ENCODE measurements at places on chromosomes 3 and 15.

GRCh38 chr15:37056177-37057121, 43.9 kb downstream of the MEIS2 start:
- DNase-seq, result no peak

- no peak for DNase-seq
Observed at GRCh38 chr3:31831591-31831990, 149.5 kb downstream of the OSBPL10 start.

DNA sequence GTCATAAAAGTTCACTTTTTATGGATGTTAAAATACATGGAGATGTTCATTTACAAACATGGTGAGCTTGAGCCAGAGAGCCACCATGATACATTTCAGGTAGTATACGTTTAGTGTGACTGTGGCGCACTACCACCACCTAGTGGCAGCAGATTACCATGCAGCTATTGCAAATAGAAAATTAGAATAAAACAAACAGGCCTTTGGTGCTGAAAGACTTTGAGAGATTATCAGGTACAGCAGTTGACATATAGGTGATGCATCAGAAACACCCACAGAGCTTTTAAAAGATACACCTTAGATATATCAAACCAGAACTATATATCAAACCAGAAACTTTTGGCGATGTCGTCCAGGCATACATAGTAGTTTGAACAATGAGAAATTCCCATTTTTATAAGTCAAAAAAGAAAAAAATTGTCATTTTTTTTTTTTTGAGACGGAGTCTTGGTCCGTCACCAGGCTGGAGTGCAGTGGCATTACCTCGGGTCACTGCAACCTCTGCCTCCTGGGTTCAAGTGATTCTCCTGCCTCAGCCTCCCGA, 42.0 kb upstream of the ICE2 start:
- peak; percentile 64 for DNase-seq

DNA sequence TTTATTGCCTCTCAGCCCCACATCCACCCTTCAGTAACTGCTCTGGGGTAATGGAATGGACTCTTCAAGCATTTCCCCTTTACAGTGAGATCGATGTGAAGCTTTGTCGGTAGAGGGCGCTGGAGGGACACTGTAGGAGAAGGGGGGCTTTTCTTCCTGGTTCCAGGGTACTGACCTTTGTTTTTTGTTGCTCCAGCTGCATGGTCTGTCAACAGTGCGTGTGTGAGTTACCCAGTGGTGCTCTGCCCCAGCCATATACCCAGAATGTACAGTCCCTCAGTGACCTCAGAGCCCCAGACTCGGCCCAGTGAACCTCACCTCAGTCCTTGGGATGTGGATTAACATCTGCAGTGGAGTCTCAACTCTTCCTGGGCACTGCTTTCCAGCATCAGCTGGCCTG, 180.3 kb upstream of the TSC22D2 start:
- no peak for DNase-seq

DNA sequence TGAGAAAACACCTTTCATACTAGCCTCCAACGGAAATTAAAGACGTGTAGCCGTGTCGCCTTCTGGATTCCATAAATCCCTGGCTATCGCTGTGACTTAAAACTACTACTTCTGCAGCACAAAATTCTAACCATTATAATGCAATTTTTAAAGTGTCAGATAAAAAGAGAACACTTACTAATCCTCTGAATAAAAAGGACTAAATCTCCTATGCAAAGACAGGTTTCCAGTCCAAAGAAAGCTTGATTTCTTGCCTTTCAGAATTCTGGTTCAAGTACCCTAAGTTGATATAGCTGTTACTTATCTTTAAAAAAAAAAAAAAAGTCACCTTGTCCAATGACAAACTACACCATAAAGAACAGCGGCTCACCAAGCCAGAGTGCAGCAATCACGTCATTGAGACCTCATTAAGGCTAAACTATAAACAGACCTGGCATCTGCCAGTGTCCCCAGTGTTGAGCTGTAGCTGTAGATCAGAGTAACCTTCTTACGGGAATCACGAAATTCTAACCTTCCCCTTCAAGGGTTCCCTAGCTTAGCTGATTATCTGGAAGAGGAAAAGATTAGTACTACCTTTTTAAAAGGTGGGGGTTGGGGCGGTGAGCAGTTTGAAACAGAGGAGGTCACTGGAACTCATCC, 2.2 kb downstream of the ABCC5 start:
- DNase-seq, result no peak

DNA sequence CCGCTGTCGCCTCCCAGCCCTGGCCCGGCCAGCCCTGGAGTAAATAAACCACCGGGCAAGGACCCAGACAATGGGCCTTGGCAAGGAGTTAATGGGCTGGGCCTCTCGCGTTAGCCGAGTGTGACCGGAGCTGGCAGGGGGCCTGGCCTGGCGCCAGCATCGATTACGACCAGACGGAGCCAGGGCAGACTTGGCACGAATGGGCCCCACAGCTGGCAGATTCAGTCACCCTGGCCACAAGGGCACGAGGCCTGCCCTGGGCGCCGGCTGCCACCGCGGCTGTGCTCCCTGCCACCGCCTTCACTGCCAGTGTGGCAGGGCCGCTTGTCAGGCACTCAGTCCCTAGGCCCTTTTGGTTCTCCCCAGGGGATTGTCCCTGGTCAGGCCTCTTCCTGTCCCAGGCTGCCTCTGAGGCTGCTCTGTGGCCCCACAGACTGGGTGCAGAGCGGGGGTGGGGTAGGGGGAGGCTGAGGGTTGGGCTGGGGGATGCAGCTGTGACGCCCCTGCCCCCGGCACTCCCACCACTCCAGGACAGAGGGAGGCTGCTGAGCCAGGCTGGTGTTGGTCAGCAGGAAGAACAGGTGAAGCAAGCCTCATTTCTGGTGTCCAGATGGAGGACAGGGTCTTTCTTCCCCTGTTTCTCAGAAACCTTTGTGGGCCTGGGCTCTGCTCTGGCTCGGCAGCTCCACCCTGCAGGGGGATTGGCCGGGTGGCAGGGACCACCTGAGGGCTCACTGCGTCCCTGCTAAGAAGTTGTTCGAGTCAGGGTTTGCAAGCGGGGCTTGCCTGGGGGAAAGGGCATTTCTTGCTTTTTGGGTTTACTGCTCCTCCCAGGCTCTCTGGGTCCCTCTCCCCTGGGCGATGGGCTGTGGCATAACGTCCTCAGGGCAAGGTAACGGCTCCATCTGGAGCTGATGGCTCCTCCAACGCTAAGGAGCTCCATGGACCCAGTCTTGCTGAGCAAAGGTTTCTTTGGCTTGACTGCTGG, 30.5 kb upstream of the SRP14 start:
- DNase-seq, result peak; percentile 48

- DNase-seq, result no peak
Observed at GRCh38 chr15:83558146-83558545, 95.8 kb upstream of the ADAMTSL3 start.

GRCh38 chr15:70345251-70346019, 247.7 kb upstream of the TLE3 start:
- no peak for DNase-seq

All from naive B cell (primary cell).